Hepatic stellate cell (primary cell): ENCODE measurements at places on chromosomes 7 and 10.

DNA sequence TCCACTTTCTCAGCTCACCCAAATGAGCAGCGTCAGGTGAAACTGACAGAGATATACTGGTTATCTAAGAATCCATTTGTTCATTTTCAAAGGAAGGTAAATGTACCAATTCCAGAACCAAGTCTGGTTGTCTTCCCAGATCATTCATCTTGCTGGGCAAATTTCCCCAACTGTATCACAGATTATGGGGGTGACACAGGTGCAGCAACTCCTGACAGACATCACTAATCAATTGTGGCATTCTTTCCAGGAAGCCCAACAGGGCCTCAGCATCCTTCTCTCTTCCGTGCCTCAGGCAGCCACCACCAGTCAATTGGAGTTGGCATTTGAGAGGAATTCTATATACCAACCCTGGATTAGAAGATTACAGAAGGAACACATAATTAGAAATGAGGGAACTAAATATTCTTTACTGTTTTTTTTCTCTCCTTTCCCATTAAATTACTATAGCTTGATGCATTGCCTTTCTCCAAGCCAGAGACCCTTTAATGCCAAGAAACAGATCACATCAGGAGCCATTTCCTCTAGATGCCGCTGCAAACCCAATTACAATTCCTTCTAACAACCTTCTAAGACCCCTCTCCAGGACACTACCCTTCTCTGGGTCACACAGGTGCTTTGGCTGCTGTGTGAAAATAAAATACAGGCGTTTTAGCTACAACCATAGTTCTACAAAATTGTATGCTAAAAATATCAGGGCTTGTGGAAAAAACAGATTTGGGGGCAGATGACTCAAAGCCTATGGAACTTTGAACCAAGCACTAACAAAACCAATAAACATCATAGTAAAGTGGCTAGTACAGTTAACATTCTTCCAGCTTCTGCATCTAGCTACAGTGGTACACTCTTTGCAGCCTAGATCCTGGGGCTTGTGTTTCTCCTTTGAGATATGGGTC, 291.6 kb downstream of the RNLS start:
- DNase-seq, result no peak

DNA sequence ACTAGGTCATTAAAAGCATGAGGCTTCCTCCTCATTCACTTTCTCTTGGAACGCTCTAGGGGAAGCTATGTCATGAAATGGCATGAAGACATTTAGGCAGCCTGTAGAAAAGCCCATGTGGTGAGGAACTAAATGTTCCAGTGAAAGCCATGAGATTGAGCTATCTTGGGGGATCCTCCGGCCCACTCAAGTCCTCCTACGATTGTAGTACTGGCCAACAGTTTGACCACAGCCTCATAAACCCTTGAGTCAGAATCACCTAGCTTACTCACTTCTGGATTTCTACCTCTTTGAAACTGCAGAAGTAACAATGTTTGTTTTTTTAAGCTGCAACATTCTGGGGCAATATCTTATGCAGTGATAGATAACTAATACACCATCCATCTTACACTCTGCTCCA, 605.1 kb downstream of the SORCS1 start:
- no peak for DNase-seq

DNA sequence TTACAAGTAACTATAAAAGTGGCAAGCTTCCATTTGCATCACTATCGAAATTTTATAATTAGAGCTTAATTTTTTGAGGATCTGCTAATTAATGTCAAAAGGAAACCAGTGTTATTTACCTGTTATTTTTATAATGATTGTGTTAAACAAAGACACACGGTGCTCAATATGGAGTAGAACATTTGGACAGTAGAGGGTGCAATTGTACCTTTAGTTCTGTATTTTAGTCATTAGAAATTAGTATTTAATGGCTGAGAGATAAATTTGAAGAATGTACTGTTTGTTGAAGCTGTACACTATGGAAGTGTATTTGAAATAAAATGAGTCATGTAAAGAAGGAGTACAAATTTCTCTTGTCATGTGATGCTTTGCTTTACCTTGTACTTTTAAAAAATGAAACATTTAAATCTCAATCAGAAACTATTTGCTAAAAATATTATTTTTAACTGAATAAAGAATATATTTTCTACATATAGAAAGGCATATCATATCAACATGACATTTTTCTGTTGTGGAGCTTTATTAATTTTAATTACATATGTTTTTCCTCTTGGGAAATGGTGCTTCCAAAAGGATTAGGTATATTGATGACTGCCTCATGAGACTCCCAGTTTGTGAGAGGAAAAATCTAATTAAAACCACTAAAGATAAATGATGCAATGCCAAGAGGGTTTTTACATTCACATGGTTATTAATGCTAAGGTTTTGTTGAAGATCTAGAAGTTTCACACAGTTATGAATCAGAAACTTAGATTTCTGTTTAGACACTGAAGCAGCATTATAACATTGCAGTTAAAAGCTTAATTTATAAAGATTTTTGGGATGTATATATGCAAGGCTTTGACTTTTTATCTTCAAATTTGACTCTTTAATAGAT, 10.4 kb upstream of the PRKG1 start:
- DNase-seq, result no peak

GRCh38 chr7:99694201-99694911, 14.6 kb upstream of the CYP3A5 start:
- no peak for DNase-seq

DNA sequence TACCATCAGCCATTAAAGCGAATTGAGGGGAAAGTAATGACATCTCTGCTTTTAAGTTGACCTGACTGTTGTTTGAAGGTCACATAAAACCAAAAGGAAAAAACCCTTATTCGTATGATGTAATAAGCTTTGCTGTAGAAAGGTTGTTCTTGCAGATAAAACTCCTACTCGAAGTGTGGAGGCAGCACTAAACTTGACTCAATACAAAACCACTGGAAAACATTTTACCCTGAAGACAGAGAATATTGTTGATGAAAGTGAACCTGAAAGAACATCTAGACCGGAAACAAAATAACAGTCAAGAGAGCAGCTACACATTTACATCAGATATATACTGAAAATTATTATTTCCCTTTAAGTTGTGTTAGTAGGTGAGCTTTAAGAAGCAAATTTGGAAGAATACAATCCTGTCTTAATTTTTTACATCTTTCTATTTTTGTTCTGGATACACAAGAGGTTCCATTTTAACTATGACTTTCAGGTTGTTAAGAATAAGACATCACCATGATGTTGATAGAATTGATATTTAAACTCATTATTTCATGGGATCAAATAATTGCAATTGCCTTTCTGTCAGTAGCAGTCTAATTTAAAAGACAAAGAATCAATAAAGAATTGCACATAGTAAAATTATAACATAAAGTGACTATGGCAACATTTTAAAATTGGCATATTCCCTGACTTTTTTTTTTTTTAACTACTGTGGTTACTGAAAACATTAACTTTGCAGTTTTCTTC, 6.4 kb downstream of the ETV1 start:
- DNase-seq, result no peak

DNA sequence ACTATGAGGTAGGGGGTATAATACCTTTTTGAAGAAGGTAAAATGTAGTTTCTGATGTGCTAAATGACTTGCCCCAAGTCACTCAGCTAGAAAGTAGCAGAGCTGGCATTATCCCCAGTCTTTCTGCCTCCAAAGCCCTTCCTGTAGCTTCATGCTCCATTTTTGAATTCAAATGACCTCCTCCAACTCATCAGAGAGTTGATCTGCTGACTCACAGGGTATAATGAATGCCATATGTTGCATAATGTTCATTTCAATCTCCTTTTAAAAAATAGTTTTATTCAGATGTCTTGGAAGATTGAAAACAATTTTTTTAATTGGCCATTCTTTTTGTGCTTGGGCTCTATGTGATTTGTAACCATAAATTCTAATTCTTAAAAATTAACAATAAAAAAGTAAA, 272.8 kb upstream of the IMMP2L start:
- DNase-seq, result peak; percentile 36

- no peak for DNase-seq
Observed at GRCh38 chr7:88169717-88170320, 50.0 kb downstream of the SRI start.

GRCh38 chr7:91373111-91373800, 109.0 kb downstream of the FZD1 start:
- no peak for DNase-seq

- DNase-seq, result no peak
Observed at GRCh38 chr7:87148332-87148955, 3.8 kb upstream of the DMTF1 start.

DNA sequence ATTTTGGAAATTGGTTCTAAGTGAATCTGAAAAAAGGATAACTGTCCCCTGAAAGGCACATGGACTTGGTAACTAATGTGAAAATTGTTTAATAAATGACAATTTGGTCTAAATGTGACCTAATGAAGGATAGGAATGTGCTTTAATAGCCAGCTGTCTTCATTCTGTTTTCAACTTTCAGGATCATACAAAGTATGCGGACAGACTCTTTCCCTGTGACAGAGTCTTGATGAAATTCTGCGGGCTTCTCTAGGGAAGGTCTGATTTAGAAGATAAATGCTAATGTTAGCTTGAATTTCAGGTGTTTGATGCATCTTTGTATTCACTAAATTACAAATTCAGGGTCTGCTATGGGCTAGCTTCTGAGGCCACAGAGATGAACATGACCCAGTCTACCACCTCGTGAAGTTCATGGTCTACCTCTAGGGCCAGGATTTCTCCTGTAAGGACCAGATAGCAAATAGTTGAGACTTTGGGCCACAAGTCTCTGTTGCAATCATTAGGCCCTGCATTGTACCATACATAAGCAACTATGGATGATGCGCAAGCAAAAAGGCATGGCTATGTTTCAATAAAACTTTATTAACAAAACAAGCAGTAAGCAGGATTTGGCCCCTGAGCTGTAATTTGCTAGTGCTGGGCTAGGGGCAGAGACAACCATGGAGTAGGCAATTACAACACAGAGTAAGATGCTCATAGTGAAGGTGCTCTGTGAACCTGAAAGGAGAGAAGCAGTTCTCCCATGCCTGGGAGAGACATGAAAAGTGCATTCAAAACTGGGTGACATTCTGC, 368.6 kb downstream of the INHBA start:
- DNase-seq, result no peak

DNA sequence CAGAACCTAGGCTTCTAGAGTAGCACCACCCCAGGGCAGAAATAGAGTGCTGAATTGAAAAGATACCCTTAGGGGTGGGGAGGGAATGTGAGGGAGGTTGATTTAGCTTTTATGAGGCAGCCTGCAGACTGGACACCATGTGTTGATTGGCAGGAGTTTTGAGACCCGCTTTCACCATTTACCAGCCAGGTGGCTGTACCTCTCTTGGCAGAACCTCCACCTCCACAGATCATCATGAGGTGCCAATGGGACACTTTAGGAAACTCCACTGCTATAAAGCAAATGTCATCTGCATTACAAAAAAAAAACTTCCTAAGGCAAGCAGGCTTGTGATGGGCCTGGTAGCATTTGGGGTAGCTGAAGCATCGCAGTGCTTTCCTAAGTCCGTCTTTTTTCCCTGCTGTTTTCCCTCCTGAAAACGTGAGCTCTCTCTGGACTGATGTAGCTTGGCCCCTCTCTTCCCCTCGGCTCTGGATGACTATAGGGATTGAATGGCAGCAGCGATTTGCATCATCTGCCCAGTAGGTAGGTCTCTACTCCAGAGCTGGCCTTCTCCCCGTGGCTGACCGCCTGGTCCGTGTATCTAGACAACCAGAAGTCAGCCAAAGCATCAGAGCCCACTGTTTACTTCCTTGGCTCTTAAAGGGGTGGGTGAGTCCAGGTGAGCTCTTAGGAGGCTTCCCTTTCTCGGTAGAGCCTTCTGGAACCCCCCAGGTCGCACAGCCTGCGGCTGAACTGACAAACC, 1.3 kb downstream of the PCBD1 start:
- no peak for DNase-seq

DNA sequence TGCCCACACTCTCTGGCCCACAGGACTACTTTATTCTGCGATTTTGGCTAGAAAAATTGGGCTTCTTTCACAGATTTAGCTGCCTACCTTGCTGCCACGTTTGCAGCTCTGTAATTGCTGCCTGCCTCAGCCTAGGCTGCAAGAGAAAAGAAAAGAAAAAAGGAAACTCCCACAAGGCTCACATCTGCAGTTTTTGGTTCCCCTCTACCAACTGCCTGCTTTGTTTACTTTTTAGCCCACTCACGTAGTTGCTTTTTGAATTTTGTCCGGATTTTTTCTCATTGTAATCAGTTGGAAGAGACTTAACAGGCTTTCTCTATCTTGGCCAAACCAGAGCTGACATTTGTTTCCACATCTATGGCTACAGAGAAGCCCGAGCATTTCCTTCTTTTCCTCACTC, 24.3 kb downstream of the SUN3 start:
- DNase-seq, result no peak
